ENCODE measurements at places on chromosomes 7 and 10.
A peak's percentile ranks its signal among the peaks of the same experiment; 100 is the strongest.

- DNase-seq, result peak; percentile 7
Measured at GRCh38 chr7:83934118-83934734, 260.4 kb downstream of the SEMA3A start.

DNA sequence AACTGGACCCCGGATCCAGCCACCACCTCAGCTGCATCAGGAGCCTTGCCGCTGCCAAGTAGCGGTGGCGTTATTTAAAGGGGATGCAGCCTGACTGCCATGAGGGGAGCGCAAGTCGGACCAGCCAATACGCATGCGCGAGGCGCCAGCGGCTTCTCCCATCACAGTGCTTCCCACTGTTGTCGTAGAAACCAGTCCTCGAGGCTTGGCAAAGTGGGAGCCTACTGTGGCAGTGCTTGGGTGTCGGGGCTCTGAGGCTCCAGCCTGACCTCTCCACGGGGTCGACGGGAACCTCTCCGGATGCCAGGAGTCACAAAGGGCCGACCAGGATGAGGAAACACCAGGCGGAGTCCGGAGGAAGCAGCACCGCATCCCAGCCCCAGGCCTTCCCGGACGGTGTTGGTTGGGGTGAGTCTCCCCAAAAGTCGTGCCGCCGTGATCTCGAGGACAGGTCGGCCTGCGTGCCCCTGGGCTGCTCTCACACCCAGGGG is 369.6 kb downstream of the ZNF716 start:
- DNase-seq, result no peak

- peak; percentile 88 for DNase-seq
Measured at GRCh38 chr10:3877211-3878000, 92.4 kb upstream of the KLF6 start.

DNA sequence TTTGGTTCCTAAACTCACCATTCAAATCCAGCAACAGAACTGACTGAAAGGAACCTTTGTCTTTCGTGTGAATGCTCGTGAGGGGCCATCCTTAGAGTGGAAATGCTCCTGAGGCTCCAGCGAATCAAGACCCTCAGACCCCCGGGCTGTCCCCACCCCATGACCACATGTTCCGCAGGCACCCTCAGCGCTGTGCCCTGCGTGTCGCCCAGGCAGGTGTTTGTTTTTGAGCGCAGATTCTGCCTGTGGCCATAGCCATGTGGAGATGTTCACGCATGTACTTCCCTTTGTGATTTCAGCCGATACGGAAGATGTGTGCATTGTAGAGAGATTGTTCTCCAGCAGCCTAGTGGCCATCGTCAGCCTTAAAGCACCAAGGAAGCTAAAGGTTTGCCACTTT is 24.2 kb downstream of the WIPI2 start:
- DNase-seq, result no peak

- DNase-seq, result no peak
Measured at GRCh38 chr7:65251851-65252620, 121.6 kb upstream of the ZNF92 start.

DNA sequence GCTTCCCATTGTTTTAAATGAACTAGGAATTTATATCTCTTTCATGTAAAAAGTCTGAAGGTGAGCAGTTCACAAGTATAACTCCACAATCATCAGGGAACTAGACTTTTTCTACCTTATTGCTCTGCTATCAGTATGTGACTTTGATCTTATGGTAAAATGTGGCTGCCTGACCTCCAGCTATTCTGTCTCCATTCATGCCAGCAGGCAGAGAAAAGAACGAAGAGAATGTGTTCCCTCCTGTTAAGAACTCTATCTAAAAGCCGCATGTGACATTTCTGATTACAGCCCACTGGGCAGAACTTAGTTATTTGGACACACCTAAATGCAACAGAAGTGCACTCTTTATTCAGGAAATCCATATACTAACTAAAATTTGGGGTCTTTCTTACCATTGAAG is 102.8 kb upstream of the MBL2 start:
- DNase-seq, result no peak

- peak; percentile 56 for DNase-seq
Measured at GRCh38 chr10:17854044-17854652, 45.0 kb downstream of the MRC1 start.

- no peak for DNase-seq
Measured at GRCh38 chr7:51587604-51588003, 271.0 kb upstream of the COBL start.

Data from suppressor macrophage treated with lipopolysaccharide for 4 hours (primary cell).